ENCODE measurements at places on chromosomes 6 and 20.

DNA sequence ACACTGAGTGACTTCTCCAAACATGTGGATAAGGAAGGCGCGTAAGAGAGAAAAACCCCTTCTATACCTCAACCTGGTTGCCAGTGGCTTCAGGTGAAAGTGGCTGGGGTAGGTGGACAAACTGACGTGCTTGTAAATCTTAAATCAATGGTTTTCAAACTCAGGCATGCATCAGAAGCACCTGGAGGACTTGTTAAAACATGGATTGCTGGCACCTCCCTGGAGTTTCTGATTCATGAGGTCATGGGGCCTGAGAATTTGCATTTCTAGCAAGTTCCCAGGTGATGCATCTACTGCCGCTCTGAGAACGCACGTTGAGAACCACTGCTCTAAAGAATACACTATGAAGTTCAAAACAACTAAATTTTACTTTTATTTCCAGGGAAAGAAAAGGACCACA lies 31.9 kb upstream of the TAB2 start:
- DNase-seq = no peak

DNA sequence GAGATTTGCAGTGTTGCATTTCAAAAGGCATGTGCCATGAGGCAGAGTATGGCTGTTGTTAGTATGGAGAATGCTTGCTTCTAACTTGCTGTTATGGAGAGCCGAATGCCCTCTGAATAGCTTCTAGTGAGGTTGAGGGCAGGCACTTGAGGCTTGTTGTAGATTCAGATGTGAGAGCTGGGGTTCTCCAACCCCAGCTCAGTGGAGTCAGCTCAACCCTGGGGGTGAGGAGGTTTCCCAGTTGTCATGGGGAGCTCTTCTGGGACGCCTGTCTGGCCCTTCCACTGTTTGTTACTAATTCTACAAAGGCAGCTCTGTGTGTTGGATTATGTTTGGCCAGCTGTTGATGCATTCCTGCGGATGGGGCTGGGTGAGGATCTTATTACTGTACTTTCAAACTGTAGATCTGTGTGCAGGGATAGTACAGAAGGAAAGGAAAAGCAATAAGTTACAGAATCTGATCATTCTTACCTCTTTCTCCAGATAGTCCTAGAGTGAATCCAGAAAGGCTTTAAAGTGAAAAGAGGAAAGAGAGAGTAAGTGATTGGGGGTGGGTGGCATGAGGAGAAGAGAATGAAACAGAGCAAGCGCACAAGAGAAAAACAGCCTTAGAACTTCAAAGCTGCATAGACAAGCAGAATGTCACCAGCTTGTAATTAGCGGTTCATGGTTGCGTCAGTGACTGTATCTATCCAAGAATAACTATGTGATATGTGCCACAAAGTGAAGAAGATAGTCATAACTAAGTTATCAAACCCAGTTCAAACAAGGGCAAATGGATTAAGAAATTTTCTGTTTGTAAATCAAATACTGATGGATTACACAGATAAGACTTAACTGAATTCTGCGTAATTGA lies 148.7 kb downstream of the PRL start:
- peak; percentile 74 for DNase-seq

GRCh38 chr6:149438855-149439254 lies 38.8 kb downstream of the SUMO4 start:
- DNase-seq = no peak

DNA sequence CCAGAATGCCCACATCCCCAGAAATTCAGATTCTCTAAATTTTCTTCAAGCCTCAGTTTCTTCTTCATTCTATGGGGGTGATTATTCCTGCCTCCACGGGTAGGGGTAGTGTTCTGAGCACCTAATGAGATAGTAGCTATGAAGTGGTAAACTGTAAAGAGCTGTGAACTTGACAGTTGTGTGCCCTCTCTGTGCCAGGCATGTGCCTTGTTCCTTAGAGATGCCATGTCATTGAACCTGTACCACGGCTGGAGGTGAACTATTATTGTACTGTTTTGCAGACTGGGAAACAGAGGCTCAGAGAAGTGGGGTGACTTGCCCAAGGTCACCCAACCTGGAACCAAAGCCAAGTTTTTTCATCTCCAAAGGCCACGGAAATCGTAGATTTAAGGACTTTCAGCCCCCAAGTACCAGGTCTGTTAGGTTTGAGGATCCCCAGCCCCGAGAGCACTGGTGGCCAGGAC lies 67.7 kb upstream of the SIRPA start:
- no peak for DNase-seq

DNA sequence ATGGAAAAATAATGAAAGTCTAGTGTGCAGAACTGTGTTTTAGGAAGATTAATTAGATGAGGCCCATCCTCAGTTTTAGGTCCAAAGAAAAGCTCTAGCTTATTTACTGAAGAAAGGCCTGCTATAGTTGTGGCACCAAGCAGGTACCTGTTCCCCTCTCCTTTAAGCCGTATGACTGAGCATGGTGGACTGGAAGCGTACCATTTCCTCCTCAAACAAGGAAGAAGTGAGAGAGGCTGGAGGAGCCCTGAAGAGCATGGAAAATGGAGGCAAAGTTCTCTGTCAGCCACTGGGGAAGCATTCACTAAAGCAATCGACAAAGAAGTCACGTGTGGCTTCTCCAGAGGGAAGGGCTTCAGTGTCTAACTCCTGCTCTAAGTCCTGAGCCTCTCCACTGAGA lies 100.2 kb downstream of the MAN1A1 start:
- DNase-seq = no peak

- DNase-seq = no peak
Measured at GRCh38 chr6:148271711-148272439, 70.8 kb upstream of the SASH1 start.

- DNase-seq = no peak
Measured at GRCh38 chr6:131980791-131981623, 29.8 kb upstream of the CCN2 start.

DNA sequence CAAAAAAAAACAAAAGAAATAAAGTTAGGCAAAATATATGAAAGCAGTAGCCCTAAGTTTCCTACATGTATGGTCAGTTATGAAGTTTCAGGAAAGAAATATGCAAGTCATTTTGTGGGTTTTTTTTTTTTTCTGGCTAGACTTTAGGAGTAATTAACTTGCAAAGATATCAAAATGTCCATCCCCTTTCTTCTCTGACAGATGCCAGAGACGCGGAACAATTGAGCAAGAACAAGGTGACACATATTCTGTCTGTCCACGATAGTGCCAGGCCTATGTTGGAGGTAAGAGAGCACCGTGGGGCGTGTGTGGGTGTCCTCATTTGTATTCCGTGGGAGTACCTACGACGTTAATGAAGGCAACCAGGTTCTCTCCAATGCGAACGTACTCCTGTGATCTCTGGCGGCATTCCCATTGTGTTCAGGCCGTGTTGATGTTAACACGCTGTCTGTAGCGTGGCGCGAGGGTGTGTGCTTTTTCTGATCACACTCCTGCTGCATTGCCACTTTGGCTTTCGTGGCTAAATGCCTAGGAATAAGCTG lies 19.5 kb downstream of the DUSP22 start:
- no peak for DNase-seq

- no peak for DNase-seq
Measured at GRCh38 chr20:22371843-22372242, 212.5 kb downstream of the FOXA2 start.

DNA sequence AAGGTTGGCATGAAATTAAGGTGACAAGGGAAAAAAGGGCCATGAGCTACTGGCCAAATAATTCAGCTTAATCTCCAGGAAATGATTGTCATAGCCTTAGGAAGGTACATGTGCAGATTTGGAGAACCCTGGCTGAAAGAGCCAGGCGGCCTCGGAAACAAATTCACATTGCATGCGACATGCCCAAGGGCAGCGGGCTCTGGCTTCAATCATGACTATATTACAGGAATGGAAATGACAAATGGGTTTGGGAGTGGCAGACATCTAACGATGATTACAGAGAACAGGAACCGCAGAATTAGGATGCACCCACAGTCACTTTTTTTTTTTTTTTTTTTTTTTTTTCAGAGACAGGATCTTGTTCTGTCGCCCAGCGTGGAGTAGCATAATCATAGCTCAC lies 112.4 kb upstream of the SALL4 start:
- no peak for DNase-seq

GRCh38 chr6:124655866-124656265 lies 306.4 kb upstream of the RNF217 start:
- DNase-seq = no peak

DNA sequence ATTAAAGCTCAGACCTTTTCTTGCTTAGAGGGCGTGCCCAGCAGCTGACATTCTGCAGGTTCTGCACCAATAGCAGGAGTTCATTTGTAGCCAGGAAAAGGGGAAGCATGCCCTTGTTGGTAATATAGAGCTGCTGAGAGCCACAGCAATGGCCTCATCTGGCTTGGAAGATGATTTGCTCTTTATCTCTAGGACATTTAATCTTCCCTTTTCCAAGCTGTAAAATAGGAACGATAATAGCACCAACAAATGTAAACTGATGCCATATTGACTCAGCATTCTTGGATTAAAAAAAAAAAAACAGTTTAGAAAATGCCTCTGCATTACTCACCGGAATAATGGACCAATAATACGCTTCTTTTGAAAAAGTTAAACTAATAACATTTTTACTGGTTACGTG lies 93.4 kb upstream of the SLC2A12 start:
- no peak for DNase-seq

GRCh38 chr20:49228676-49229075 lies 9.5 kb downstream of the DDX27 start:
- peak; percentile 93 for DNase-seq

DNA sequence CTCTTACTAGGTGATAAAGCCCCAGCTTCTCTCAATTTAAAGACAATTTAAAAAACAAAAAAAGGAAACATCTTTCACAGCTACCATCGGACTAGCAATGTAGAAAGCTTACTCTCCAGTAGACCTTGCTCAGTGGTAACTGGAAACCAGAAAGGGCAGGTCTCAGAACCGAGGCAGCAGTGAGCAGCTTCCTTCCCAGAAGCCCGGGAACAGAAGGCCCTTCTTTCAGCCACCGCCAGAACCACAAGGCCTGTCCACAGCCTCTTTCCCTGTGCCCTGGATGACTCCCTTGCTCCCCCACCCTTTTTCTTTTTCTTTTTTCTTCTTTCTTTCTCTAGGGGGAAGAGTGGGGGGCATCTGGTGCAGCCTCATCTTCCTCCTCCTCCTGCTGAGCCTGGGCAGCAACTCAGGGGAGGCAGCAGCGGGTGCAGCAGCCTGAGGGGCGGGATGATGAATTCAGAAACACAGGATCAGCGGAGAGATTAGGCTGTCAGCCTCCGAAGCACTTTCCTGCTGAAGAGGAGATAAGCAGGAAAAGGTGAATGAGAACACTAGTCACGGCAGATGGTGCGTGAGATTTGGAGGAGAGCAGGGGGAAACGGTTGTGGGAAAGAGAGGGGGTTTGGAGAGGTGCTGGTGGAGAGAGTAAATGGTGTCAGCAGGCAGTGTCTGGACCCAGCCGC lies 158.5 kb downstream of the ID4 start:
- no peak for DNase-seq
